Stimulated activated CD8-positive, alpha-beta memory T cell treated with anti-CD3 and anti-CD28 coated beads, Interleukin-2, amount 100 ng/mL, for 1 hour (primary cell): ENCODE measurements at places on chromosomes 7 and 10.

- DNase-seq: no peak
These were observed 9.2 kb downstream of the TLX1 start for GRCh38 chr10:101140084-101140949.

DNA sequence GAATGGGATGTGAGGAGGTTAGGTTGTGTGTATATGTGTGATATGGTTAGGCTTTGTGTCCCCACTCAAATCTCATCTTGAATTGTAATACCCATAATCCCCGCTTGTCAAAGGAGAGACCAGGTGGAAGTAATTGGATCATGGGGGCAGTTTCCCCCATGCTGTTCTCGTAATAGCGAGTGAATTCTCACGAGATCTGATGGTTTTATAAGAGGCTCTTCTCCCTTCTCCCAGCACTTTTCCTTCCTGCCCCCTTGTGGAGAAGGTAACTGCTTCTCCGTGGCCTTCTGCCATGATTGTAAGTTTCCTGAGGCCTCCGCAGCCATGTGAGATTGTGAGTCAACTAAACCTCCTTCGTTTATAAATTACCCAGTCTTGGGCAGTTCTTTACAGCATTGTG is 47.3 kb downstream of the NPVF start:
- no peak for DNase-seq

DNA sequence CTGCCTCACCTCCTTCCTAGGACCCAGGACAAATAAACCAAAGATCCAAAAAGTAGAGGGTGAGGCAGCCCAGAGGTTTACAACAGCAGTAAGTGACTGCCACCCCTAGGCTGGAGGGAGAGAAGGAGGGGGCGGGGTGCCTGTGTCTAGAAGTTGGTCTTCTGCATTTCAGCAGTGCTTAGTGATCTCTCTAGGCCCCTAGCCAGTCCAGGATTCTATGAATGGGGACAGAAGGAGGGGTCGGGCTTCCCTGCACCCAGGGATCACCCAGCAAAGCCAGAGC is 62.8 kb upstream of the KDM7A start:
- DNase-seq: no peak

DNA sequence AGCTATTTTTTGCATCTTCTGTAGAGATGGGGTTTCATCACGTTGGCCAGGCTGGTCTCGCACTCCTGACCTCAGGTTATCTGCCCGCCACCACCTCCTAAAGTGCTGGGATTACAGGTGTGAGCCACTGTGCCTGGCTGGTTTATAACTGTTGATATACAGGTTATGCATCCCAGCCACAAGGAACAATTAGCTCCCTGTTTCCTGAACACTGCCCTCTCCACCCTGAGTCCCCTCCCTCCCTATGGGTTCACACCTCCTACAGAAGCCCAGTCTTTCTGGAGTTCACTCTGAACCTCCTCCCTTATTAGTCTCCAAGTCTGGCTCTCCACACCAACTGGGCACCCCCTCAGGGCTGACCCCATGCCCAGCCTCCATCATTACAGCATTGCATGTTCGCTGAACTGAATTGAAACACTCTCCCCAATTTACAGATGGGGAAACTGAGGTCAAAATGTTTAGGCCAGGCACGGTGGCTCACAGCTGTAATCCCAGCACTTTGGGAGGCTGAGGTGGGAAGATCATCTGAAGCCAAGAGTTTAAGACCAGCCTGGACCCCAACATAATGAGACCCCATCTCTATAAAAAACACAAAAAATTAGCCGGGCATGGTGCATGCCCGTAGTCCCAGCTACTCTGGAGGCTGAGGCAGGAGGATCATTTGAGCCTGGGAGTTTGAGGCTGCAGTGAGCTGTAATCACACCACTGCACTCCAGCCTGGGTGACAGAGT is 1.7 kb upstream of the CLIP2 start:
- DNase-seq: no peak

- DNase-seq: no peak
These were observed 511.0 kb upstream of the COBL start for GRCh38 chr7:51827631-51828030.
